DMS 273 treated with DMSO at 0.1 percent for 48 hours (cell line): ENCODE measurements at places on chromosomes 12 and 14.

DNA sequence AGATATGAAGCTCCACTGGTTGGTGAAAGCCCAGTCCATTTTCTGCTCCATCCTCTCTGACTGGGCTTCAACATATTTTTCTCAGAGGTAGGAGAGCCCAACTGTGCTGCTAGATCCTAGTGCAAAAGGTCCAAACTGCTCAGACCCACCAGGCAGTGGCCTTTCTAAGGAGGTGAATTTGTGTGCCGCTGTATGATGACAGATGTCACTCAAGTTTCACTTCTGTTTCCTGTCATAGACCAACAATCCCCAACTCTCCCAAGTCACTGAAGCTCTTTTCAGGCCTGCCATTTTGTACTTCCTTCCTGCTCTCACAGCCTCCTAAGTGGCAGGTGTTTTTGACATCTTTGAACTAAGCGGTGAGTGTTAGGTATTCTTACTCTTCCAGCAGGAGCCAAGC lies 16.4 kb upstream of the RNASE4 start:
- DNase-seq = no peak

DNA sequence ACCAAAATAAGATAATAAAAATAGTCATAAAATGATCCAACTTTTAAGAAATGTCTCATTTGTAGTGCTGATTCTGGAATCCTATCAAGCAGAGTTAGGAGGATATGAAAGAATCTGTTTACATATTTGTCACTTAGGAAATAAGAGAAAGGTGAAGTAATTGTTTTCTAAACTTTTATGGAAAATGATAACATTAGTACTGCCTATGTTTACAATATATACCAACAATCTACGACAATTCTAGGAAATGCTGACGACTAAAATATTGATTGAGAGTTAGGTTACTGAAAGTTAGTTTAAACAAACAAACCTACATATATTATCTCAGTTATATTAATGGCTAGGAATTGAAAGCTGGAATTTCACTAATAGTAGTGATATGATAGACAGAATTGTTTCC lies 18.0 kb downstream of the TSPAN19 start:
- no peak for DNase-seq

- no peak for DNase-seq
Observed at GRCh38 chr14:35401422-35402265, 2.9 kb downstream of the NFKBIA start.

- DNase-seq = no peak
Observed at GRCh38 chr12:98439471-98439951, 75.9 kb upstream of the TMPO start.

GRCh38 chr12:57751788-57752667 lies at the start of gene CDK4:
Gene CDK4, minus strand, starts transcription at chr12:57752310. Its CDS starts 593 bp downstream, at chr12:57751717.
- DNase-seq = peak; percentile 95

DNA sequence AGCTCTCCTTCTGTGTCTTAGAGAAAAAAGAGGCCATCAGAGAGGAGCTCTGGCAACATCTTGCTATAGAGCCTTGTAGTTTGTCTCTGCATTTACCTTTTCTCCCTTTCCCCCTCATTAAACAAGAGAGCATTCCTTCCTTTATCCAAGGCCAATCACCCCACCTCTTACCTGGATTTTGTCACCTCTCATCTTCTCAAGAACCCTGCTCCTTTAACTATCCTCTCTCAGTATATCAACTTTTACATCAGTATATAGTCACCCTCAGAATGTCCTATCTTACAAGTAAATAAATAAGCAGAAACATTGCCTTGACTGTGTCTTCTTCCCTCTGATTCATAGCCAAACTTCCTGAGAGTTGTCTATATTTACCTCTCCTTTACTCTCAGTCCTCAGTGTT lies 105.0 kb upstream of the SLC38A2 start:
- no peak for DNase-seq

DNA sequence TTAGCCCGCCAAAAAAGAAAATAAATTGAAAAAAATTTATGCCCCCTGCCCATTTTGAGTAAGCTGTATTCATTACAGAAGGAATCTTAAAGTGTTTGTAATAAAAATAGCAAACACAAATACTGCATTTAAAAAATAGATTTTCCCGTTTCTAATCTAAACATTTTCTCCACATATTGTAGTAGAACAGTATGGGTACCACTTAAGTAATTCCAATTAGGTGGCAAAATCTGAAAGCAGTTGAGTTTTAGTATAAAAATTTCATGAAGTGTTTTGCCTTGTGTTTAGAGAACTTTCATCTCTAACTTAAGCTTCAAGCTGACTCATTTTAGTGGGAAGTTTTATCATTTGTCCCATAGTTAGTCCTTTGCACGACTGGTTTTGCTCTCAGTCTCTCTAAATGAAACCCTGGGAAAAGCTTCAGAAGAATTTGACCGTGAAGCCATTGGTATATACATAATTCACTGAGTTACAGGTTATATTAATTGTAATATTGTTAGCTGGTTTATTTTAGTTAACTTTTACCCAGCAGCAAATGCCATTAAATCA lies 214.6 kb downstream of the ERC1 start:
- no peak for DNase-seq

DNA sequence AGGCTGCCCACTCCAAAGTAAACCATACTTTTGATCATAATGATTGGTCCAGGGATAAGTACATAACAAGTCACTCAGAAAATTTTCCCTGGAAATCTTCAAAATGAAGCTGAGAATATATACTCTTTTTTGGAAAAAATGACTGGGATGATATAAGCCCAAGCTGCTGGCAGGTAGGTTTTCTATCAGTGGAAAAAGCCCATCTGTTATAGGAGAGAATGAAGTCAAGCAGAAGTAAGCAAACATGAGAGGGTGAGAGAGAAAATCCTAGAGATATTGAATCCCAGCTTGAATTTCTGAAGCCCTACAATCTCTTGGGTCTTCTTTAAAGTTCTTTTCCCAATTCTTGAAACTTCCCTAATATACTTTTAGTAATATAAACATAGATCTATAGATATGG lies 37.3 kb upstream of the ZDHHC17 start:
- no peak for DNase-seq

DNA sequence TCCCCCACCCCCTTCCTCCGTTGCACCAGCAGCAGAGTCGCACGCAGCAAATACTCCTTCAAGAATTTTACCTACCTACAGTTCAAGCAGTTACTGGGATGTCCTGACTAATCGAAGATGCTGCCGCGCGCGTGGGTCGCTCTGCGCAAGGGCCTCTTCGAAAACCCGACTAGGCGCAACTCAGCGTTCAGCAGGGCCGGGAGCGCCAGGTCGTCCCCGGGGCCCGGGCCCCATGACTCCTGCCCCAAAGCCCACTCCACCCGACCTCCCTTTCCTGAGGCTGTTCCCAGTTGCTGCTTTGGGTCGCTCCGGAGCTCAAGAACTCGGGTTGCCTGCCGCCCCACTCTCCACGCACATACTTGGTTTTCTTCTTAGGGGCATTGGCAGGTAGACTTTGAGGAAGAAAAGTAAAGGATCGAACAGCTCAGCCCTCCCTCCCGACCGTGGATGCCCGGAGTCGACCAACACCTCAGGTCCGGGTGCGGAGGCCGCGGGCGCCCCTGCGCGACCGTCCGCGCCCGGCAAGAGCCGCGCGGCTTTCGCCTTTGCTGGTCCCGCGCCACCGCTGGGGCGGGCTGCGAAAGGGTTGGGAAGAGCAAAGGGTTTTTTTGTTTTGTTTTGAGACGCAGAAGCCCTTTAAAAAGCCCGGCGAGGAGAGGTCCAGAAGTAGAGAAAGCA lies 1.9 kb downstream of the BMP4 start:
- DNase-seq = no peak

DNA sequence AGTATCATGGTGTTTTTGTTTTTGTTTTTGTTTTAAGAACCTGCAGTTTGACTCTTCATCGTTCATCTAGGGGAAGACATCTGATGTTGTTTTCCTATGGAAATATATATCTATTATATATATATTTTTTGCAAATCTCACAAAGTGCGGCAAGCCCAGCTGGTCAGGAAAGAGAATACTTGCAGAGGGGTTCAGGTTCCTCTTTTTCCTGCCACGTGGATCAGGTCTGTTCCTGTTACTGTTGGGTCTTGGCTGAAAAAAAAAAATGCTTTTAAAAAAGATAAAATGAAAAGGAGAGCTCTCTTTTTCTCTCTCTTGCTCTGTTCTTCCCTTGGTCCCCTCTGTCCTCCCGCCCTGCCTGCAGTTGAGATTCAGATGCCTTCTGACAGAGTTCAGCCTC lies 179.4 kb upstream of the BCL2L14 start:
- DNase-seq = no peak

GRCh38 chr14:69252851-69253250 lies 7.1 kb upstream of the GALNT16 start:
- no peak for DNase-seq

DNA sequence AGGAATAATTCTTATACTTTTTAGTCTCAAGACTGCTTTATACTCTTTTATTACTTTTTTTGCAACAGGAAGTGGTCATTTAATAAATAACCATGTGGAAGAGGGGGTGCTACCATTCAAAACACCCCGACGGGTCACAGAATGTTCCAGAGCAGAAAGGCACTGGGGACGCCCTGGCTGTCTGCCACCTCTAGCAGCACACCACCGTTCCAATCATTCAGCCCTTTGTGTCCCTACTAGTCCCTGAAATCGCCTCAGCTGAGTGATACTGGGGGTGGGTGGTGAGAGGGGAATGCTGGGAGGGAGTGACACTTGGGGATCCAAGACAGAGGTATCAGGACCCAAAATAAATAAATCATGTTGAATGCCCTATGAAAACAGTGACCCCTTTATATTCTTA lies 52.4 kb downstream of the MON2 start:
- DNase-seq = no peak

DNA sequence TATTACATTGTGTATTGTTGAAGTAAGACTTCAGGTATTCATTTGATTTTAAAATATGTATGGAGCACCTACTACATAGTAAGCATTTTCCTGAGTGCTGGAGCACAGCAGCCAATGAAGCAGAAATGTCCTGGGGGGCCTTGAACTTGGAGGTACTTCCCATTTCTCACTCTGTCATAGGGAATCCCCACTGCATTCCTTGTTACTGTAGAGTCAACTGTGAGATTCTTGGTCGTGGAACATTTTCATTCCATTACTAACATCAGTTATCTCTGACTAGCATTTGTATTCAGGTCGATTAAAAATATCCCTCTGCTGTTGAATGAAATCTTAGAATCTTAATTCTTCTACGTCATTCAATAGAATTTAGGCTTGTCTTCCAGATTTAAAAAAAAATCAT lies 66.7 kb downstream of the PDE3A start:
- DNase-seq = no peak

GRCh38 chr14:78403278-78403815 lies 233.2 kb downstream of the NRXN3 start:
- DNase-seq = no peak

- no peak for DNase-seq
Observed at GRCh38 chr12:59500915-59501314, 94.9 kb upstream of the SLC16A7 start.

DNA sequence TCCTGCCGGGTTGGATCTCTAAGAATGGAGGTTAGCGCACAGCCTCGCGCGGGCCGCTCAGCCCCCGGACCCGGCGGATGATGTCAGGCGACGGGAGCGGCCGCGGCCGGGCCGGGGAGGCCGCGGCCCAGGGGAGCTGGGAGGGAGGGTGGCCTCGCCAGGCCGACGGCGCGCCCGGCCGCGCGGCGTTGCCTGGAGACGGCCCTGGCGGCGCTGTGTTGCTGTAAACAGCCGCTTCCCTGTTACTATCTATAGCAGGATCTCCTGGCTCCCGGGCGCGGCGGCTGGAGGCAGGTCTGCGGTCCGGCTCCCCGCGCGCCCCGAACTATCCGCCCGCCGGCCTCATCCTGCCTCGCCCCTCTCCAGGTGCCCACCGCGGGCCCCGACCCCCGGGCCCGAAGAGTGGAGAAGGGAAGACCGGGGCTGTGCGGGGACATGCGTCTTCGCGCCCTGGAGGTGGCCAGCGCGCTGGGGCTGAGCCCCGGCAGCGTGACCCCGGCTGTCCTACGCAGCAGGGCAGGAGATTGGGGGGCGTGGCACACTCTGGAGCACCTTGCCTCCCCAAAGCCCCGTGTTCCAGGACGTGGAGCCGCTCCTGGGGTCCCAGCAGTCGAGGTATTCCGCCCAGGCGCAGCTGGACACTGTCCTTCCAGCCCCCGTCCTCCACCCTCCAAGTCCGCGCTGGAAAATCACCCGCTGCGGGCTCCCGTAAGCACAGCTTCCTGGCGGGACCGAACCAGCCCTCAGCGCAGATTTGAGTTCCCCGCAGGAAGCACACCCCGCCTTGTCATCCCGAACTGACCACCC lies 1.4 kb upstream of the FOS start:
- peak; percentile 18 for DNase-seq

GRCh38 chr12:124452576-124453331 lies 114.7 kb downstream of the NCOR2 start:
- DNase-seq = no peak
